Left hindlimb (tissue), 1 donor: ENCODE measurements at places on chromosomes 7 and 10.

DNA sequence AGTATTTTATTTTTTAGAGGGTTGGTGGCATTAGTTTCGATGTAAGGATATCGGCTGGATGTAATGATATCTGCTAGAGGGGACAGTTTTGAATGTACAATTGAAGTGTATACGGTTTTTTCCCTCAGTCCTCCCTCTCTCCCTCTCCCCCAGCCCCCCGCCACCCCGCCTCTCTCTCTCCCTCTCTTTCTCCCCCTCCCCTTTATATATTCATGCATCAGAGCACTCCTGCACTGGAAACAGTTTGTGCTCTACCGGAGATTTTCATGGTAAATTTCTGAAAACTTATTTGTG, 1.6 kb downstream of the GLCCI1 start:
- DNase-seq, result no peak

DNA sequence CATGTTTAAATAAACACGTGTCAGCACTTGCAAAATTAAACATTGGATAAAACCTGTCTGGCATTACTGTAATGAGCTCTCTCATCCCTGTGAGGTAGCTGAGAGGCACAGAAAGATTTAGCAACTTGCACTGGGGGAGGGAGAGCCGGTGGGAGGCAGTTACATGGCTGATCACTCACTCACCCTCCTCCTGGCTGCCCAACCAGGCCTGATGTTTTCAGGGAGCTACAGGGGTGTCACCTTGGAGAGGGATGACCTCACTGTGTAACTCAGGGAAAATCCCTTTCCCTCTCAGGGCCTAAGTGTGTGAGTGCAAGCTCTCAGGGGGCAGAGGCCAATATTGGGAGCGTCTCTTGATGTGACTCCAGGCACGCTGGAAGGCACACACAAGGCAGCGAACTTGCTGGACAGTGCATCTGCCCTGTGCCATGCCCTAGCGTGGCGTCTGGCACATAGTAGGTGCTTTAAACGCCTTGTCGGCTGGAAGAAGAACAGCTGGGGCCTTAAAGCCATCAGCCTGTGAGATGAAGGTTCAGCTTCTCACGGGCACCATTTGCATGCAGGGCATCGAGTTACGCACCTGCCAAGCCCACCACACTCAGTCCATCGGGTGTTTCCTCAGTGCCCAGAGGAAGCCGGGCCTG, 51.1 kb downstream of the ELFN1 start:
- no peak for DNase-seq

DNA sequence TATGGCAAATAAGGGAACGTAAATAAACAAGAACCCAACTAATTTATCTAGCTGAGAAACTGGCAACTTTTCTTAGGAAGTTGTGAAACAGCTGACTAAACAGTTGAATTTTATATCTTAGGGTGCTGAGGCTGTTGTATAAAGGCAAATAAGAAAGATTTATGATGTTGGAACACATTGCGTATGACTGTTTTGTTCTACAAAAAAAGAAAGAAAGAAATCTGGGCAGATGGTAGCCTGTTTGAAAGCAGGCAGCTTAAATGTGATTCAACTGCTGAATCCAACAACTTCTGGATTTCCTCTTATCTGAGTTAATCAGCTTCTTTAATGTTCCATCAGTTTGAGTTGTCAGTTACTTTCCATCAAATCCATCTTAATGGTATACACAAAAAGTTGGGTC, 214.5 kb downstream of the SNX13 start:
- no peak for DNase-seq

- no peak for DNase-seq
Measured at GRCh38 chr7:45033261-45033930, 33.4 kb downstream of the CCM2 start.

- no peak for DNase-seq
Measured at GRCh38 chr7:41786944-41787343, 84.1 kb upstream of the INHBA start.

GRCh38 chr10:69846293-69846921, 44.7 kb downstream of the COL13A1 start:
- DNase-seq, result no peak

DNA sequence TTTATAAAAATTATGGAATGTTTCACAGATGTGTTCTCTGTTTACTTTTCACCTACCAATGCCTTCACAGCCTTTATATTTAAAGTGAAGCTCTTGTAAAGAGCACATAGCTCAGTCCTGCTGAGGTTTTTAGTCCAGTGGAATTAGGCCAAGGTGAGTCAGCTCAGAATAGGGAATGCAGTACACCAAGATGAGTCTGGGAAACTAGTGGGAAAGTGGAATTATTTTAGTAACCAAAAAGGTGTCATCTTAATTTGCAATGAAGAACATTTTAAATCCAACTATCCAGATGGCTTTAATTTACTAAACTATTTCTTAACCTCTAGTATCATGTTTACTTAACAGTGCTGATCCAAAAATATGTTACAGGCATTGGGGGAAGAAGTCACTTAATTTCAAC, 236.3 kb upstream of the CTBP2 start:
- no peak for DNase-seq

DNA sequence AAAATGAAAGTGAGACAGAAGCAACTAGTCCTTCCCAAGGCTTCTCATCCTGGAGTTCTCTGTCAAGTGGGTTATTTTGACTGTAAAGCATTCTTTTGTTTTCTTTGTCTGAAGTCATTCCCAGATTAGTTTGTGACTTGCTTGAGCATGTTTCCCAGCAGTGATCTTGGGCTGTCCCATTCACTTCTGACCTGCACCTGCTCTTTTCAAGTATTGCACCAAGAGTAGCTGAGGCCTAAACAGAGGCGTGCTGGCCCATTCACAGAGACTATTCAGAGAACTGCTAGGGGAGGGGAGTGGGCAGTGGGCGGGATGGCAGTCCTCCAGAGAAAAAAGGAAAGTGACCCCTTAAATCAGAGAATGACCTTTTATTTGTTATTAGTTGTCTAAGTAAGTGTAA, 61.3 kb downstream of the CACNA2D1 start:
- no peak for DNase-seq
